ENCODE measurements at places on chromosomes 1 and 21.

GRCh38 chr1:21961337-21961736, 15.5 kb upstream of the CELA3B start:
- no peak for DNase-seq

- DNase-seq: no peak
Measured at GRCh38 chr1:147341246-147341645, 98.8 kb downstream of the CHD1L start.

- DNase-seq: no peak
Measured at GRCh38 chr1:208533746-208534598, 289.8 kb upstream of the PLXNA2 start.

GRCh38 chr1:32138965-32139364, 31.1 kb downstream of the KPNA6 start:
- DNase-seq: no peak

GRCh38 chr1:23108918-23109533, 59.6 kb downstream of the LUZP1 start:
- DNase-seq: no peak

- DNase-seq: no peak
Measured at GRCh38 chr1:89935235-89935634, 59.7 kb upstream of the ZNF326 start.

GRCh38 chr1:20739225-20739624, 6.7 kb upstream of the SH2D5 start:
- DNase-seq: no peak

GRCh38 chr21:25535849-25536248, 71.4 kb downstream of the MRPL39 start:
- DNase-seq: no peak

DNA sequence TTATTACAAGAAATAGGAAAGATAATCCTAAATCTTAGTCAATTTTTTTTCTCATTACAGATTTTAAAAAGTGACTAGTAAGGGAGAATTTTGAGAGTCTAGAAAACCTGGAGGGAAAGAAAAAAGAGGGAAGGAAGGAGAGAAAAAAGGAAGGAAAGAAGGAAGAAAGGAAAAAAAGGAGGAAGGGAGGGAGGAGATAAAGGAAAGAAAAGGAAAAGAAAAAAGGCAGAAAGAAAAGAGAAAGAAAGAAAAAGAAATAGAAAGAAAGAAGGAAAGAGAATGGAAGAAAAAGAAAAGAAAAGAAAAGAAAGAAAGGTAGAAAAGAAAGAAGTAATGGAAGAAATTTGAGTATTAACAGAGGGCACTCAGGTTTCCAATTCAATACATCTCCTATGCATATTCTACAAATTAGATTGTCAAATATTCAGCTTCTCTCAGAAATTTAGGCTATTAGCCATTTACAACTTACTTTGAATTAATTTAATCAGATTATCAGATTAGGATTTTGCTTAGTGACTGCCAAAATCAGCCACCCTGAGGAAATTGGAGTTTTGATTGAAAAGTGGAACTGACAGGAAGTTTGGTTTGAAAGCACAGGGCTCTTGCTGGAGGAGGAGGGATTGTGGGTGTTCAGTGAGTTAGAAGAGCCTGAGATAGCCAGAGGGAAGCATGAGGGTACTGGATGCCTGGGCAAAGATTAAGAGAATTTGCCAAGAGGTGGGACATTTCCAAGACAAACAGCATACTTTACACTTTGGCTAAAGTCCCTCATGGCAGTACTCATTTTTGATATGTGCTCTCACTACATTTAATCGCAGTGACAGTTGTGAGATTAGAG, 677.8 kb downstream of the USP25 start:
- DNase-seq: peak; percentile 16

GRCh38 chr21:28793043-28793442, 199.6 kb downstream of the LTN1 start:
- no peak for DNase-seq
